ENCODE measurements at places on chromosomes 3 and 15. TPM values are rescaled to one million over a fixed set of nuclear protein-coding genes. Genes with fewer than 3 reads are reported as not detected.

ISY1 gene
- total RNA-seq: 63.9 TPM

TPRG1 gene
- total RNA-seq: 9.7 TPM

BTLA gene
- total RNA-seq: 45.7 TPM

PLCB2 gene
- total RNA-seq: 140 TPM

DNA sequence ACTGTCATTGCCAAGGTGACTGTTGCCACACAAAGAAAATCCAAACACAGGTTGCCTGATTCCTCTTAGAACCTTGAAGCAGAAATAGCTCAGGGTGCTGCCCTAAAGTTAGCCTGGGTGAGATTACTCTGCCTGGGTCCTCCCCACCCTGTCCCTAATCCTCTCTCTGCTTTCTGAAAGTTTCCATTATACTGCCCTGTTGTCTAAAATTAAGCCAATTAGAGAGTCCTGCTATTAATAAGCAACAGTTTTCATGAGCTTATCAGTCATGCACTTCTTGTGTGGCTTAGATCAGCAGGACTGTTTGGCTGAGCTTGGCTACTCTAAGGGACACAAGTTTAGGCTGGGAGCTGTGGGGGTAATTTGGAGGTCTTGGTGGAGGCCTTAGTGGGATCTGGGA is 334.7 kb upstream of the LRRFIP2 start:
- no peak overlapping the region for H3K4me3 ChIP-seq
- no peak for DNase-seq
- peaks cover 12% of the 10 kb centered on the region for H3K4me1 ChIP-seq
- peaks cover 23% of the 10 kb centered on the region for H3K27me3 ChIP-seq

DNA sequence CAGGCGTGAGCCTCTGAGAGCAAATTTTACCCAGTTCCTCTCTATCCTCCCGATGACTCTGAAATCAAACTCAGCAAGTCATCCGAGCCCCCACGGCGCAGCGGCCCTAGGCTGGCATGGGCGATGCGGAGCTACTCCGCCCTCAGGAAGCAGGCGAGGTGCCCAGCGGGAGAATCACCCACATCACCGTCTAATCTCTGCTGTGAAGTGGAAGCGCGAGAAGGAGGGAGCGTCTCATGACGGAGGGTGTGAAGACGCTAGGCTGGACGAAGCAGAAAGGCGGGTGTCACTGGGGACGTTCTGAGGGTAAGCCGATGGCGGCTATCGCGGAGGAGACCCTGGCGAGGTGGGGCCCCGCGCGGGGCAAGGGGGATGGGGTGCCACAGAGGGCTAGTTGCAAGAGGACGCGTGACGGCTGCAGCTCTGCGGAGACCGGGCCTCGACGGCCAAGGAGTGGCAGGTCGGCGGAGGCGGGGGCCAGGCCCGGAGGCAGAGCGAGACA is 9.1 kb upstream of the GNAI2 start:
- peak overlapping the region; percentile 85 for H3K4me3 ChIP-seq
- H3K27me3 ChIP-seq: peaks cover 15% of the 10 kb centered on the region
- H3K27ac ChIP-seq: peak overlapping the region; percentile 89
- peak; percentile 57 for DNase-seq
- H3K4me1 ChIP-seq: peaks cover 32% of the 10 kb centered on the region

DNA sequence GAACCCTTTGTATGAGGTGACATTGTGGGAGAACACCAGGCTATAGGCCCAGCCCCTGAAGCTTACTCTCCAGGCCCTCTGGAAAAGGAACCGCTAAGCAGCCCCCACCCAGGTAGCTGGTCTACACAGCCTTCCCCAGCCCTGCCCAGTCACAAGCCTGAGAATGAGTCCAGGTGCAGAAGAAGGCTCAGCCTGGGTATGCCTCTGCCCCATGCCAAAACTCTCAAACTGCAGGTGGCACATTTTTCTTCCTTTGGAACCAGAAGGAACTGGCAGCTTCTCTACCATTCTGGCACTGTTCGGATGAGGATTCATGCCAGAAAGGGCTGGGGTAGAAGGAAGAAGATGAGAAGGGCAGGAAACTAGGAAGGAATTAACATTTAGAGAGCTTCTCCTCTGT is 23.7 kb upstream of the TBC1D21 start:
- no peaks in the 10 kb centered on the region for H3K36me3 ChIP-seq
- no peak overlapping the region for H3K4me3 ChIP-seq
- H3K4me1 ChIP-seq: no peaks in the 10 kb centered on the region
- peaks cover 22% of the 10 kb centered on the region for H3K27me3 ChIP-seq

DNA sequence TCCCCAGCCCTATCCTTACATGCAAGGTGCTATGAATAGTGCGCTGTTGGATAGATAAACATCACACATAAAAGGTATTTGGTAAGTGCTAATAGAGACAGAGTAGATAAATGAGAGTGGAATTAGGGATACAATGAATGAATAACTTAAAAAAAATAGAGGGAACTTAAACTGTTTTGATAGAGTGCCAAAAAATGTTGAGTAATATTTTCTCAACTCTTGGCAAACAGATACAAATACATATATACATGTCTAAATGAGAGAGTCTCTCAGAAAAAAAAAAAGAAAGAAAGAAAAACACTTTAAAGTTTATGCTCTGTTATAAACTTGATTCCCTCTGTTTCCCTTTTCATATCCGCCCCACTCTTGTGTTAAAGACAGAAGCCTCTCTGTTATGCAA is 667.4 kb downstream of the ROBO2 start:
- no peak for DNase-seq
- no peaks in the 10 kb centered on the region for H3K4me1 ChIP-seq
- no peak overlapping the region for H3K27ac ChIP-seq

DNA sequence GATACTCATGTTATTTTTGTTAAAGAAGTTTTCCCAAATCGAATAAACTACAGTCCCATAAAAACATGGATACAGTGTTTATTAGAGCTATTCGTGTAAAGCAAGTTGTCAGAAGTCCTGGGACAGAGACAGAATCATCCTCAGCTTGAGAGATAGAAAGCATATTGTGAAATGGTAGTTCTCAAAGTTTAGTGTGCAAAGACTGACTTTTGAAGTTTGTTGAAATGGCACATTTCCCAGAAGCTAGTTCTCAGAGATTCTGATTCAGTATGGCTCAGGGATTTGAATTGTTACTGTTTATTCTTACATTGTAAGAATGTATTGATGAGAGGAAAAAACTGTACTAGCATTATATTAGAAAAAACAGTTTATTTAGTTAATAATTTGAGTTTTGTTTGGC is 22.1 kb downstream of the GABRR3 start:
- no peak overlapping the region for H3K27ac ChIP-seq
- no peak overlapping the region for H3K4me3 ChIP-seq
- H3K4me1 ChIP-seq: peaks cover 18% of the 10 kb centered on the region
- DNase-seq: no peak

DNA sequence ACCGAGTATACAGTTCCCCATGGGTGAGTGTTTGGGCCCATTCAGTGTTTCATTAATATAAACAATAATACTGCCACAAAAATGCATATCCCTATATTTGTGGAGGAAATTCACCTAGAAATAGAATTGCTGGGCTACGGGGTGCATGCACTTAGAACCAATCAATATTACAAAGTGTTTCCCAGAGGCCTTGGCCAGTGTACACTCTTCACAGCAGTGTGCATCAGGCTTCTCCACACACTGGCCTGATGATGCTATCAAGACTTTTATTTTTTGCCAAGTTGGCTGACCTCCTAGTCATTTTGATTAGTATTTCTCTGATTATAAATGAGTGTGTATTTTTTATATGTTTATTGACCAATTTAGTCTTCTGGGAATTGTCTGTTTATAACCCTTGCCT is 323.7 kb downstream of the EPHB1 start:
- no peaks in the 10 kb centered on the region for H3K27me3 ChIP-seq
- H3K4me1 ChIP-seq: no peaks in the 10 kb centered on the region
- H3K4me3 ChIP-seq: no peak overlapping the region
- DNase-seq: no peak
- no peak overlapping the region for H3K27ac ChIP-seq

DNA sequence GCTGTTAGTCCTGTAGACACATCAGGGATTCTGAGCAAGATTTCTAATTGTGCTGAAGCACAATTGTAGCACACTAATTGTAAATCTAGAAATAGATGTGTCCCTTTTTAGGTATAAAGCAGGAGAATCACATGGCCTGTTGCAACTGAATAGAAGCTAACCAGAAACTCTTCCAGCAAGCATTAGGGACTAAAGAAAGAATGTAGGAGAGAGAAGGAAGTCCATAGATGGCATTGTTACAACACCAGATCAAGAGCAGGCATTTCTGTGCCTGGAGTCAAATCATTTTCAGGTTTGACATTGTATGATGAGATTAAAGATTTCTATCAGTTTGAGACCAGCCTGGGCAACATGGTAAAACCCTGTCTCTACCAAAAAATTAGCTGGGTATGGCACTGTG is 27.4 kb downstream of the CALML4 start:
- DNase-seq: no peak
- no peaks in the 10 kb centered on the region for H3K4me1 ChIP-seq
- H3K36me3 ChIP-seq: peaks cover 55% of the 10 kb centered on the region
- H3K27me3 ChIP-seq: no peaks in the 10 kb centered on the region

DNA sequence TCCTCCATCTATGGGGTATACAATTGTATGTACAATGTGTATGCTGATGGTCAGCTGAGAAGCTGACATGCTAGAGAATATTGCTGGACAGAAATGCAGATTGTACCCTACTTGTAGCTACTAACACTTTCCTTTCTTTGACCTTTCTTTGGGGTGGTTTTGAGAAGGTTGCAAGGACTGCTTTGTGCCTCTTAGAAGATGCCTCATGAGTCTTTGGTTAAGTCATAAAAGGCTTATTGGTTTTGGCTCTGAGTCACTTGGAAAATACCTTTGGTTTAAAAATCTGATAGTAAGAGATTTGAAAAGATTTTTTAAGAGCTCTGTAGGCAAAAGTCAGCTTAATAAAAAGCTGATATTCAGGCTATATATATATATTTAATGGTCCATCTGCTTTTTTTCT is 71.5 kb downstream of the ZMAT3 start:
- peaks cover 10% of the 10 kb centered on the region for H3K4me1 ChIP-seq
- H3K4me3 ChIP-seq: no peak overlapping the region
- no peak for DNase-seq
- peaks cover 2% of the 10 kb centered on the region for H3K27me3 ChIP-seq
- H3K36me3 ChIP-seq: peaks cover 2% of the 10 kb centered on the region

DNA sequence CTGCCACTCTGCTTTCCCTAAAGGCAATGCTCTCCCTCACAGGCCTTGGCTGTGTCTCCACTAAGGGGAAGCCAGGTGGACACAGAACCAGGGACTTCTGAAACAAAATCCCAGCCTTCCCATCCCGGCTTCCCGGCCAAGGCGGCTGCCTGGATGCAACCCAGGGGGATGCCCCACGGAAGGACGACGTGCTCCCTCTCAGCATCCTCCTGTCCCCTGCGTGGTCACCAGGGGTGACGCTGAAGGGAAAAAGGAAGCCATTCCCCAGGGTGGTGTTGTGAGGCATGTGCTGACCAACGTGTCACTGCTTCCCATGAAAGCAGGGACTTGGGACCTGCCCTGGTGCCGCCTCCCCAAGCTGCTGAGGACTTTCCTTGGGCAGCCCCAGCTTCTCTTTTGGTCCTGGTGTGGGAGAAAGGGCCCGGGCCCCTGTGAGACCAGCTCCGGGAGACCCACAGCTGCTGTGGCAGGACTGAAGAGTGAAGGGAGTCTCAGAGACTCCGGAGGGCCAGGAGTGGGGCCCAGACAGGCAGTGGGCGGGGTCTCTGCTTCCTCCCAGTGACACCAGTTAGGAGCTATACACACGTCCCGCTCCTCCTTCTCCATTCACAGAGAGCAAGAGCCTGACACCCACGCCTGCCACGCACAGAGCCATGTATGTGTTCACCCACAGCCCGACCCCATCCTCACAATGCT is 139.2 kb downstream of the NUP210 start:
- H3K27me3 ChIP-seq: peaks cover 43% of the 10 kb centered on the region
- H3K27ac ChIP-seq: no peak overlapping the region
- peaks cover 11% of the 10 kb centered on the region for H3K4me1 ChIP-seq
- DNase-seq: no peak
- no peak overlapping the region for H3K4me3 ChIP-seq
- peaks cover 13% of the 10 kb centered on the region for H3K36me3 ChIP-seq

DNA sequence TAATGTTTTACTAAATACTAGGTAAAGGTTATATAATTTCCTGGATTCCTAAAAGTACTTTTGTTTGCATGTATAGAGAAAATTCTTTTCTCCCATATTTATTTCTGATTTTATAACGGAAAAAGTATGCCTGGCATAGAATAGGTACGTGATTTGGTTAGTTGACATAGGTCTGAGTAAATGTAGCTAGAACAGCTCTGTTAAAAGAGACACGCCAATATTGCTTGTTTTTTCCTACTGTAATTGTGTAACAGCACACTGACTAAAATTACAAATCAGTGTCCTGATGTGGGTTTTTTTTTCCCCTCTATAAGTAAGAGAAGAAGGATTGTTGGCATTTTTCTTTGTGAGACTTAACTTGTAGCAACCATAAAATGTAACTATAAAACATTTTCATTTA is 26.7 kb downstream of the KLHL24 start:
- H3K4me3 ChIP-seq: no peak overlapping the region
- no peaks in the 10 kb centered on the region for H3K4me1 ChIP-seq
- no peak overlapping the region for H3K27ac ChIP-seq
- no peak for DNase-seq

All from activated CD4-positive, alpha-beta memory T cell treated with anti-CD3 and anti-CD28 coated beads, Interleukin-2, amount 10 ng/mL, durations not matched to agents 7 days and 5 days (primary cell).